NCI-H526 (cell line): ENCODE measurements at places on chromosomes 4 and X.

DNA sequence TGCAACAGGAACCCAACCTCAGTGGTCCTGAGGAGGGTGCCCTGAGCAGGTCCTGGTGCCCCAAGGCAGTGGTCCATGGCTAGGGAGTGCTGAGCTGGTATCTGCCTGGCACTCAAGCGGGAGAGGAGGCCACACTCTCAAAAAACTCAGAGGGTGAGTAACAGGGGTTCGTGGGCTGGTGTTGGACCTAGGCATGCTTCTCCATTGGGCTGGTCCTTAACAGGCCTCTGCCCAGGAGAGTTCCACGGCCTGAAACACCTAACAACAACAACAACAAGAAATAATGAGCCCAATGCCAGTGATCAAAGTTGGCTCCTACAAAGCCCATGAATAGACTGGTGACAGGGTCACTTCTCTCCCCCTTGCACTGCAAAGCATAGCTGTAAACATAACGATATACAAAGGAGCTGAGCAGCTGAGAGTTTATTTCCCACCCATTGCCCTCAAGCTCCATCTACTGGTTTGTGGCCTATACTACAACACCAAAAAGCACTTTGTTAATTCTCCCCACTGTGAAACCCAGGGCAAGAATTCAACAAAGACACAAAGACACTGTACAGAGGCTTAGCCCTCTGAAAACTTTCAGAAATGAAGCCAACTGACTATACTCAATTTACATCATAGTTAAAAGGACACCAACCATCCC lies 736.1 kb upstream of the ADGRL3 start:
- DNase-seq: no peak

DNA sequence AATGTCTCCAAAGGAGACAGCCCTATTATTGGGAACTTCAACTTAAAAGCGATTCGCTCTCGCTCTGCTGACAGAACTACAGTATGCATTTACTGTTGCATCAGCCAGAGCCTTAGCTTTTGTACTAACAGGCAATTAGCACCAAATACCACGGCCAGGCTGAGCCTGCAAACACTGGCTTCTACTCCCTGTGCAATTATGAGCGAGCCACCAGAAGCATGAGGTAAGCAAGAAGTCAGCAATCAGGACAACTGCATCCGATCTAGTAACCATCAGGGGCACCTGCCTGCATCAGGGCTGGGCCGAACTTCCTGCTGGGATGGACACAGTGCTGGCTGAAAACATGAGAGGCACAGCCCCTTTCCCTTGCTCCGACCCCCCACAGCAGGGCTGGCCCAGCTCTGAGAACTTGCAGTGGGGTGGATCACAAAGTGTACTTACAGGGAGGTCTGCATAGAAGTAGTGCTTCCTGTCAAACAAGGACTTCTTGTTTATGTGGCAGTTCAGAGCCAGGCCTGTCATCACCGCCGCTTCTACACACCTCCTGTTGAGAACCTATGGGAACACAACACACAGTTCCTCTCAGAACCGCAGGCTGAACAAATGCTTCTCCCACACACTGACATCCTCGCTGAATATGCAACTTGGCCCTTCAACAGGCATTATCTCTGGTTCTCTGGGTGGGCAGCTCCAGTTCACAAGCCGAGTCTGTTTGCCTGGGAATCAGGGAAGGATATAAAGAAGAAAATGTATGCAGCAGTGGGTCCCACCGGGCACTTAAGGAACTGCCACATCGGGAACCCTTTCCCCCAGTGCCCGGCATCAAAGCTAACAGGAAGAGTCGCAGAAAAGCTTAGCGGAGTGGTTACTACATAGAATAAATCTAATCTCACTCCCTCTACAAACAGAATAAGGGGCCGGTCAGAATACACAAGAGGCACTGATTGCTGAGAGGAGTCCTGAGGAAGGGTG lies 41.5 kb downstream of the GATB start:
- no peak for DNase-seq

- peak; percentile 67 for DNase-seq
Observed at GRCh38 chrX:2928583-2929434, at the start of gene ARSD. ARSD (minus strand) TSS chrX:2929339; CDS start chrX:2929275, 64 bp downstream.

GRCh38 chr4:15376594-15376993 lies 51.2 kb upstream of the C1QTNF7 start:
- DNase-seq: no peak

DNA sequence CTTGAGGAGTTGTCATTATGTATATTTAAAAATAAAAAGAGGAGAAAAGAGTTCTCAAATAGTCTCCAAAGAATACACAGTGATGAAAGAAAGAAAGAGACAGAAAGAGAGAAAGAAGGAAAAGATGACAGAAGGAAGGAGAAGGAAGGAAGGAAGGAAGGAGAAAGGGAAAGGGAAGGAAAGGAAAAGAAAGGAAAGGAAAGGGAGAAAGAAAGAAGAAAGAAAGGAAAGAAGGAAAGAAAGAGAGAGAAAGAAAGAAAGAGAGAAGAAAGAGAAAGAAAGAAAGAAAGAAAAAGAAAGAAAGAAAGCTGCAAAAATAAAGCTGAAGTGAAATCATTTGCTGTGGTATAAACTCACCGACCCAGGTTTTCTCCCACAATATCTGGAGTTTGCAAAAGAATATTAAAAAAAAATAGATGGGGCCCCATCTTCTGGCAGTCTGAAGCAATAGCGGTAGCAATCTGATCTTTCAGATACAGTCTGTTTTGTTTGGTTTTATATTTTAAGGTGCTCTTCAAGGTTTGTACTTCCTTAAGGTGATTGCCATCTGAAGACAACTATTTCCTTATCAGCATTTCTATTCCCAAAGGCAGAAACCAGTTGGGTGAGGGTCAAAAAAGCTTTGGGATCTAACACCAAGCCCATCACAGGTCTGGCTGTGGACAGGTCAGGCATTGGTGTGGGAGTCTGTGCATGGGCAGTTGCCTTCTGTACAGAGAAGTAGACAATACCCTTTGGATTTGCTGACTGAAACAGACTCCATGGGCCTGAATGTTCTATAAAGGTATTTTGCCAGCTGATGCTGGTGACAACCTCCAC lies 160.4 kb downstream of the CPEB2 start:
- no peak for DNase-seq

DNA sequence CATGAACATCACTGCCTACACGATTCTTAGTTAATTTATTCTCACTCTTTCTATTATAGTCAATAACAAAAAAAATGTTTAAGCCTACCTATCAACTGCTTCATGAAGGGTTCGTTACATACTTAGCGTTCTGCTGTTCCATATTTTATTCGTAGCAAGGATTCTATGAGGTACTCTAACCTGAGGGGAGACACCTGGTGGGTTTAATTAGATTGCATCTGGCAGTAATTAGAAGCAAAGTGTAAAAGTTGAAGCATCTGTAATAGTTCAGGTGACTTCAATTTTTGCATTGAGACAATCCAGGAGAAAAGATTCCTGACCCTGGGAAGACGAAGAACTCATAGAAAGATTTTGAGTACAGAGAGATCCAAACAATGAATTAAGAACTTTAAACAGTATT lies 1655.8 kb upstream of the TENM3 start:
- no peak for DNase-seq

- DNase-seq: no peak
Observed at GRCh38 chr4:92421920-92422319, 118.2 kb downstream of the GRID2 start.
